ENCODE measurements at places on chromosomes 12 and 14.

DNA sequence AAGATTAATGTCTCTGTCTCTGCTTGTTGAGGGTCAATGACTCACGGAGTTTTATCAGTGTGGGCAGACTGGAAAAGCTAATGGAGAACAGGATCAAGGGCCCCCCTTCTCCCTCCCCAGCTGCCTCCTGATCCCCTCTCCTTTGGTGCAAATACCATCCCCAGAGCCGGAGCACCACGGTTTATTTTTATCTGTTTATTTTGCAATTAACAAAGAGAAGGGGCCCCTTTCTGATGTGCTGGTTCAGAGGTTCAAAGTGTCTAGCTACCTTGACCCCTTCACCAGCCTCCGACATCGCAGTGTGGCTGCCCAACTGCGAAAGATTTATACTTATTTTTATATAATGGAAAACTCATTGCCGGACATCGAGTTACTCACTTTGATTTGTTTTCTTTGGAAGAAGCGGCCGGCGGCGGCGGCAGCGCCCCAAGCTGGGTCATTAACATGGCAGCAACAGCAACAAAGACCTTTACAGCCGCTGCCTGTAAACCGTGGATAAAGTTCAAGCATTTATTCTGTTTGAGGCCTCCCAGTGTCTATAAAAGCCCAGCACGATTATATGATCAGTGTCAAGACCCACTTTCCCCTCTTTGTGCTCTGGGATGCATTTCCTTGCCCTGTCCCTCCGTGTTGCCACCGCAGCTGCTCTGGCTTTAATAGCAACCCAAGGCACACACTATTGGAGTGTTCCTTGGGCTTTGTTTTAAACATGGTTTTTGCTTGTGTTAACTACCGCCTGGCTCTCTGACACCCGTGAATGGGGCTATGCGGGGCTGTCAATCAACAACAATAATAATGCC lies 47.4 kb upstream of the PARP11 start:
- DNase-seq: peak; percentile 33

- DNase-seq: no peak
Observed at GRCh38 chr14:71397371-71397770, 490.1 kb downstream of the PCNX1 start.

DNA sequence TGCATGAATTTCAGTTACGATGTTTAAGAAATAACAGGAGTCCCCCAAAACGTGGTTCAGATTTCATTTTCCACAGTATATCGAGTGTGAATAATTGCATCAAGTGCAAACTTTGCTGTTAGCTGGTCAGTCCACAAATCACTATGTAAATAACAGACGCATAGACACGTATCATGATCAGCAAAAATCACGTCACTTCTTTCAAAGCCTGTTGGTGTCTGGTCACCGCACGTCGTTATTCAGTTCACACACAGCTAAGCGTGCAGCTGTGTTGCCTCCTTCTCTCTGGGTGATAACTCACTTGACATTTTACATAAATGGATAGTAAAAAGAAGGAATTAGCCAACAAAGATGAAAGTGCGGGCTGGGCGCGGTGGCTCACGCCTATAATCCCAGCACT lies 126.8 kb upstream of the MED13L start:
- DNase-seq: no peak

GRCh38 chr14:62885451-62885850 lies 159.8 kb downstream of the KCNH5 start:
- no peak for DNase-seq

DNA sequence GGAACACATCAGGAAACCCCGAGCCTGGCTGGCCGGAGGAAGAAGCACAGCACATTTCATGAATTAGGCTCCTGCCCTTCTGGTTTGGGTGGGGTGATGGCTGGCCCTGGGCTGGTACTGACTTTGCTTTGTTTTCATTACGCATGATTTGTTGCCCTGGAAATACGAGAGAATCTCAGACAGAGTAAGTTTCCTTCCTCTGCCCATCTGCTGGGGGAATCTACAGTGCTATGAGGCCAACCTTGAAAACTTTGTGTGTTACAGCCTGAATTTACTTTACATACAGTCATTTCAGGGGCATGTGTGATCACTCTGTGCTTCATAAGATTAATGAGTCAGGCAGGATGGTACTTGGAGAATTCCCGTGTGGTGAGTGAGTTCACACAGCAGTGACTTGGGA lies 20.5 kb upstream of the SLC5A8 start:
- no peak for DNase-seq

DNA sequence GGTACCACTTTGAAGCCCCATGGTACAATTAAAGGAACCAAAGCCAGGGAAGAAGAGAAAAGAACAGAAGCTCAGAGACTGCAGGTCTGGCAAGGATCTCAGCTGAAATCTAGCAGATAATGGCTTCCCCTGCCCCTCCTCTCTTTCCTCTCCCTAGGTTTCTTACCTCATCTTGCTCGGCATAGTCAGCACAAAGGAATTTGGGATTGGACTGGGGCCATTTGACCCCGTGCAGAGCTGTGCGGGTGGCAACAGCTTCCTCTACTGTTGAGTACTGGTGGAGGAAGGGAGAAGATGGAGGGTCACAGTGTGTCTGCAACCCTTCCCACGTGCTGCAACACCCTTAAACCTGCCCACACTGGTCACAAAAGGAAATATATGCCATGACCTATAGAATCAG lies 4.7 kb upstream of the CDH24 start:
- no peak for DNase-seq

DNA sequence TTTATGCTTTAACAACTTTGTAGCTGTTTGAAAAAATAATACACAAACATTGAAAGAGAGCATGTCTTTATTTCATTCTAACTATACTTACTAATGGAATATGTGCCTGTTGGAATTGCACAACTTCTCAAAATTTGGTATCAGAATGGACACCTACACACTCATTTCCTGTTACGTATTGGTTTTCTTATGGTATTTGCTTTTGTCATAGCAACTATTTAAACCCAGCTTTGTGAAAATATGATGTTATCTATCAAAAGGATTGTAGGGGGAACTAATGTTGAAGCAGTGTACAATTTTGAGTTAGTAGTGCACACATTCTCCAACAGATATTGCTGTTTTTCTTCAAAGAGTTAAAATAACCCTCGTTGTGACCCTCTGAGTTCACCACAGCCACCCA lies 52.6 kb downstream of the RBMS2 start:
- no peak for DNase-seq

GRCh38 chr14:67510121-67510520 lies 21.6 kb upstream of the TMEM229B start:
- DNase-seq: no peak

GRCh38 chr12:103640831-103641230 lies 53.8 kb downstream of the STAB2 start:
- DNase-seq: no peak

DNA sequence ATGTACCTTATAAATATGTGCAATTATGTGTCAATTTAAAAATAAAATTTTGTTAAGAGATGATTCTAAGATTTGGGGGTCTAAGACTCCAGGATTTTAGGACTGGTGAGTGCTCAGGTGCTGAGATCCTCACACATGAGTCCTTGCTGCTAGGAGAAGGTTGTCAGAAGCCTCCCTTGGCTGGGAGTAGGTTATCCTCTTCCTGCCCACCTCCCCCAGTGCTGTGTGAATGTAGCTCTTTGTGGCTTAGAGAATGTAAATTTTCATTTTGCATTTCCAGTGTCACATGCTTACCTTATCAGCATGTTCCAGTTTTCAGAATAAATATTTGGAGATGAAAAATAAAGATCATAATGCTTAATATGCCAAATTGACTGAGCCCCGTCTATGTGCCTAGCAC lies 114.2 kb upstream of the MDM1 start:
- DNase-seq: no peak

DNA sequence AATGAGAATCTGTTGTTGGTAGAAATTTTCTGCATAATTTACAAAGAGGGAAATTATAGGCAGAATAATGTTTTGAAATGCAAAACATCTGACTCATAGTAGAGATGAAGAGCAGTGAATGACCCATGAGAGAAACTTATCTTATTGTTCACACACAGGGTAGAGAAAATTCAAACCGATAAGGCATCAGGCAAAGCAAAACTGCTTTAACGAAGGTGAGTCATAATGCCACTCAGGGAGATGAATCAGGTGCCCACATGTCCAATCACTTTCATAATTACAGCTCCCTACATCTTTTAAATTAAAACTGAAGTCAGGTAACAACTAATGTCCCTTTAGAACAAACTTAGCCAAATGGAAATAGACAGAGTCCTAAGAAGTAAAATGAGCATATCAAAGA lies 265.6 kb upstream of the GARIN6 start:
- no peak for DNase-seq

DNA sequence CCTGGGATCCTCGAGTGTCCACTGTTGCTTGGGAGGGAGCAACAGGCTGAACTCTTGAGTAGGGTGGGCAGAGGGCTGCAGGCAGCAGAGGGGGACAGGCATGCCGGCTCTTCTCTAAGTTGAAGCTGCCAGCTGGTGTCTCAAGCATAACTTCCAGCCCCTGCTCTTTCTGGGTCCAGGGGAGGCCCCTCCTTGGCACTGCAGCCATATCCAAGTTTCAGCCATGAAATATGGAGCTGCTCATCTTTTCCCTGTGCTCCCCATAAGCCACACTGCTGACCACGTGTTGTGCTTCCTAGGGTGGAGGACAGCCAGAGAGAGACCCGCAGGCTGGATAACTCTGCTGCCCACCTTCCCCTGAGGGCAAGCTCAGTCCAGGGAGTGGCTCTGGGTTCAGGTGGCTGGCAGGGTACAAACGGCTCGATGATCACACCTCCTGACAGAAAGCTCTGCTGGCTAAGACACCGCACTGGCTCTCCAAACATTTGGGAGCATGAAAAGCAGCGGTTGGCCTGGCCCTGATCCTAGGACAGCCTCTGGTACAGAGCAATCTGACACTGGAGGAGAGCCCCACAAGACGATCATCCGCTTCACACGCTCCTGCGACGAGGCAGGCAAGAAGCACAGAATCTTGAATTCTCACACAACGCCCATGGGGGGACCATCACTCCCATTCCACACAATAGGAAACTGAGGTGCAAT lies 79.6 kb downstream of the PITPNM2 start:
- DNase-seq: no peak

- DNase-seq: no peak
Observed at GRCh38 chr14:68784978-68785533, 7.8 kb downstream of the ZFP36L1 start.

DNA sequence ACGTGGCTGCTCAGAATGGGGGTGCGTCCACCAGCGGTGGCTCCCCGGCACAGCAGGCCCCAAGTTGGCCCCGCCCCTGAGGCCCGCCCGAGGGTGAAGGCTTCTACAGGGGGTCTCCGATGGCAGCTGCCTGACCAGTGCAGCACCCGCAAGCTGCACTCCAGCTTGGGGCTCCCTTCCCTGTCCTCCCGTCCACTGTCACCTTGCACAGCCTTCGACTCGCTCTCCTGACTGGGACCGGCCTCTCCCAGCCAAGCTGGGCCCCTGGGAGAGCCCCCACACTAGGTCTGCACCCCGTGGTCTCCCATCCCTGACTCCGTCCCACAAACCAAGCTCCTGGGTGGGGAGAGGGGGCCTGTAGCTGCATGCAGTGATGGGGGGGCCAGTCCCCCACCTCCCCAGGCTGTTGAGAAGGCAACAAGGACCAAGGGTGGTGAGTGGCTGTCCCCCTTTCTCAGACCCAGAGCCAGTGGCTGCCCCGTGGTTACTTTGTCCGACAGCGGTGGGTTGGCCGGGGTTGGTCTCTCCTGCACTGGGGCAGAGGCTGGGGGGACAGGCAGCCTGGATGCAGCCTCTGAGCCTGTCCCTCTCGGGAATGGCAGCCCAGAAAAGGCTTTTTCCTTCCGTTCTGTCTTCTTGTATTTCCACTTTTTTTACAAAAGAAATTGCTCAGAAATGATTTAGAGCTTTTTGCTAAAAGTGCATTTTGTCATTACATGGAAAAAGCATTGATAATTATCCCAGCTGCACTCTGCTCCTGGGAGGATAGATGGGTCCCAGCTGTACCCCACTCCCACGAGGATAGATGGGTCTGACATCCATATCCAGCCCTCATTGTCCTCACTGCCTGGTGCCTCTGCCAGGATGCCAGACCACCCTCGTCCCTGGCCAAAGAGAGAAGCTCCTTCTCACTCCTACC lies 217.0 kb downstream of the KIF26A start:
- no peak for DNase-seq

DNA sequence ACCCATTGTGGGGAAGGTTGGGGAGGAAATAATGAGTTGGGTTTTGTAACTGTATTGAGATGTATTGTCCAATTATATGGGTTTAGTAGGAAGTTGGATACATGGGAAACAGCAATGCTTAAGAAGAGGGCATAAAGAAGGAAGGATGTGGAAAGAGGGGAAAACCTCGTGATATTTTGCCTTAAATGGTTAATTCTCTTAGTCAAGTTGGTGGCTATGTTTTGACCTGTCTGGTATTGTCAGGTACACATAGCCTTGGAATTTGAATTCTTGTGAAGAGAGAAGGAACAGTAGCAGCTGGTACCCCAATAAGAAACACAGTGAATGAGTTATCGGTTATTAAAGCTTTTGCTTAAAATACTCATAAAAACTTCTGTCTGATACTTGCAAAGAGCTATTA lies 32.6 kb upstream of the SLC2A13 start:
- no peak for DNase-seq

- no peak for DNase-seq
Observed at GRCh38 chr12:131000000-131000486, 46.3 kb downstream of the ADGRD1 start.

GRCh38 chr12:110270125-110270962 lies 10.7 kb upstream of the ATP2A2 start:
- no peak for DNase-seq

GRCh38 chr12:2212971-2213869 lies 160.4 kb downstream of the CACNA1C start:
- DNase-seq: peak; percentile 53

DNA sequence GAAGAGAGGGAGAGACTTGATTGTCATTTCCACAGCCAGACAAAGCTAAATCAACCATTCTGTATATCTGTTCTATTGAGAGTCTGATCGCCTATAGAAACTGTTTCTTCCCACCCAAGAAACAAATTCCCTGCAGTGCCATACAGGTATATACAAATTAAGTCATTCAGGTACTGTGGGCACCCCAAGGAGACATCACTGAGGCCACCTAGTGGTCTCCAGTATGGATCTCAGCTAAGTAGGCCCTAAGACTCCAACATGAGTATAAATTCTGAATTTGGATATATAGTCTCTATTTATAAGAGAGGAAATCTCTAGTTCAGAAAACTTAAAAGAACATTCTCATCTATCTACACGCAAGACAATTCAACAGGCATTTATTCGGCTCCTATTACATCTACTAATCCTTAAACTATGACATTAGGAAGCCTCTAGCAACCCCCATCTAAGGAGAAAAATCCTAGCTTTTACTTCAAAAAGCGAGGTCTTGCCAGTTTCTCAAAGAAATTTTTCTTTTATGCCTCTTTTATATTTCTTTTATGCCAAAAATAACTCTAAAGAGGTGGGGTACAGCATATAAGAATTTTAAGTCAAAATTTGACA lies 62.6 kb downstream of the DCAF5 start:
- peak; percentile 35 for DNase-seq

Measured in large intestine (tissue), 12 donors.